ENCODE measurements at places on chromosomes 4 and X.

DNA sequence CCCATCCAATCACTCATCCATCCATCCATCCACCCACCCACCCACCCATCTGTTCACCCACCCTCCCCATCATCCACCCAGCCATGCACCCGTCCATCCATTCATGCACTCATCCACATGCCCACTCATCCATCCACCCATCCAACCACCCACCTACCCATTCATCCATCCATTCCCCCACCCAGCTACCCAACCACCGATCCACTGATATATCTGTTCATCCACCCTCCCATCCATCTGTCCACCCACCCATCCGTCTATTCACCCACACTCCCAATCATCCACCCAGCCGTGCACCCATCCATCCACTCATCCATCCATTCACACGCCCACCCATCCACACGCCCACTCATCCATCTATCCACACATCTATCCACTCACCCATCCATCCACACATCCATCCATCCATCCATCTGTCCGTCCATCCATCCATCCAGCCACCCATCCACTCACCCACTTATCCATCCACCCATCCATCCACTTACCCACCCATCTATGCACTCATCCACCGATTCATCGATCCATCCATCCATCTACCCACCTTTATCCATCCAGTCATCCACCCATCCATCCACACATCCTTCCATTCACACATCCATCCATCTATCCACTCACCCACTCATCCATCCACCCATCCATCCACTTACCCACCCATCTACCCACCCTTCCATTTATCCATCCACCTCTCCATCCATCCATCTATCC lies 28.4 kb downstream of the ASMTL start:
- DNase-seq, result no peak

GRCh38 chrX:49191574-49192011 lies 5.4 kb upstream of the PRICKLE3 start:
- no peak for DNase-seq

- no peak for DNase-seq
Measured at GRCh38 chrX:46704767-46705386, 54.0 kb downstream of the SLC9A7 start.

DNA sequence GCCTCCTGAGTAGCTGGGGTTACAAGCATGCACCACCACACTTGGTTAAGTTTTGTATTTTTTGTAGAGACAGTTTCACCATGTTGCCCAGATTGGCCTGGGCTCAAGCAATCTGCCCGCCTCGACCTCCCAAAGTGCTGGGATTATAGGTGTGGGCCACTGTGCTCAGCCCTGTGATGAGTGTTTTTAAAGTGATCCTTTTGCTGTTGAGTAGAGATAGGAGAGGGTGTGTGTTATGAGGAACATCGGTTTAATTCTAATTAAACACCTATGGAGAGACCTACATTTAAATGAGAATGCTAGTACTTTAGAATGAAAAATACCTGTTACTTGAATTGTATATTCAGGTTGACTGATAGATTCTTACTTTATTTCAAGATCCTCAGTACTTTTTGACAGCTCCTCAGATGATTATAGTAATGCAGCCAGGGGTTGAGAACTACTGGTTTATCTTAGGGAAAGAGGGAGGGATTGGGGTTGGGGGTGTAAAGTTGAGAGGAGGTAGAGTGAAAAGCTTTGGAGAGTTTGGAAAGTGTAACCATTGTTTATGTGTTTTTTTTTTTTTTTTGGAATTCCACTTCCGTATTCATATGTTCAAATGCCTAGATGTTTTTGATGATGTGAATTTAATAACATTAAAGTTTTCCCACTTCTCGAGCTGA lies 36.8 kb upstream of the DCK start:
- DNase-seq, result no peak
